NCI-H1694 treated with DMSO at 0.1 percent for 48 hours (cell line): ENCODE measurements at places on chromosomes 1 and 21.

- no peak for DNase-seq
Measured at GRCh38 chr1:152013664-152014237, 20.1 kb upstream of the S100A10 start.

DNA sequence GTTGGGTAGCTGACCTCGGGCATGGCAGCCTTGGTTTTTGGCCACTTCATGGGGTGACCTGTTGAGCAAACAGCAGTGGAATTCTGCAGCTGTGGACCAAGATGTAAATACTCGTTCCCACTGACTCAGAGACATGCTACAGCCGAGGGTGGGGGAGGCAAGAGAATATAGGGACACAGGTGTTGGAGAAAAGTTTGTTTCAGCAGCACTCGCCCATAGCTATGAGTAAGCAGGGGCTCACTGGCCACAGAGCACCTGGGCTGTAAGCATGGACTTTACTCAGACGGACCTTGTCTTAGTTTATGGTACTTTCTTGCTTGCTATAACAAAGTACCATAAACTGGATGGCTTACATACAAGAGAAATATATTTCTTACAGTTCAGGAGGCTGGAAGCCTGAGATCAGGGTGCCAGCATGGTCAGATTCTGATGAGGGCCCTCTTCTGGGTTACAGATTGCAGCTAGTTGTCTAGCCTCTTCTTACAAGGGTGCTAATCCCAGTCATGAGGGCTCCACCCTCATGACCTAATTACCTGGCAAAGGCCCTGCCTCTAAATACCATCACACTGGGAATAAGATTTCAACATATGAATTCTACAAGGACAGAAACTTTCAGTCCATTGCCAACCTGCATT is 437.2 kb upstream of the DAB1 start:
- DNase-seq, result no peak

GRCh38 chr1:200042552-200043335 is 15.2 kb downstream of the NR5A2 start:
- DNase-seq, result no peak

DNA sequence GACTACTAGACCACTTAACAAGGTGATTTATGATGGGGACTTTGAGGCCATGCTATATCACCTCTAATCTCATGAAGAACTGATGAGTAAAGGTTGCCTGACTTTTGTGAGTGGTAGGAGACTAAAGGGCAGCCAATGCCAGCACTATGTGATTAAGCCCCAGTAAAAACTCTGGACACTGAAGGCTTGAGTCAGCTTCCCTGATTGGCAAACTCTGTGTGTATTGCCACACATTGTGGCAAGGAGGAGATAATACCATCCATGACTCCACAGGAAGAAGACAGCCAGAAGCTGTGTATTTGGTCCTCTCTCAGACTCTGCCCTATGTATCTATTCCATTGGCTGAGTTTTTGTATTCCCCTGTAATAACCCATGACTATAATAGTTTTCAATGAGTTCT is 413.3 kb upstream of the ZRANB2 start:
- no peak for DNase-seq

GRCh38 chr1:5453347-5453746 is 538.9 kb downstream of the NPHP4 start:
- DNase-seq, result no peak

DNA sequence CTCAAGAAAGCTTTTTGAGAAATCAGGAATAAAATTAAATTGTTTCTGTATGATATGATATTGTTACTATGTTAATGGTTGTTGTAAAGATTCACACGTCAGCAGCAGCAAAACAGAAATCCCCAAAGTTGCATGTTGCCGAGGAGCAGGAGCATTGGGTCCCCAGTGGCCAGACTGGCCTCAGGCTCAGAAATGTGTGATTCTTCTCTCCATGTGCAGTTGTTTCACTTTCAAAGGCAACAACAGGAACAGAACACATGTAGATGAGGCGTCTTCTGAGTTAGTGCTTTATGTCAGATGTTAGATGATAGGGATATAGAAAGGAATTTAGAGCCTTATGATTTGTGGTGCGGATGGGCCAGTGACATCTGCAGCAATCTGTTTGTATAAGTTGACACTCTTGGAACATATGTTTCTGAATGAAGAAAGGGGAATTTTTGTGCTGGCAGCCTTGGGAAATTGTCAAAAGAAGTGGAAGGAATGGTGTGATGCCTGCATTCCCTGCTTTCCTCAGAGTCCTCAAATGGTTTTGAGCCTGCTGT is 2.1 kb upstream of the TTLL7 start:
- DNase-seq, result peak; percentile 14

- no peak for DNase-seq
Measured at GRCh38 chr1:210645582-210646257, 317.0 kb downstream of the HHAT start.

GRCh38 chr1:8970870-8971337 is 25.2 kb downstream of the CA6 start:
- no peak for DNase-seq

DNA sequence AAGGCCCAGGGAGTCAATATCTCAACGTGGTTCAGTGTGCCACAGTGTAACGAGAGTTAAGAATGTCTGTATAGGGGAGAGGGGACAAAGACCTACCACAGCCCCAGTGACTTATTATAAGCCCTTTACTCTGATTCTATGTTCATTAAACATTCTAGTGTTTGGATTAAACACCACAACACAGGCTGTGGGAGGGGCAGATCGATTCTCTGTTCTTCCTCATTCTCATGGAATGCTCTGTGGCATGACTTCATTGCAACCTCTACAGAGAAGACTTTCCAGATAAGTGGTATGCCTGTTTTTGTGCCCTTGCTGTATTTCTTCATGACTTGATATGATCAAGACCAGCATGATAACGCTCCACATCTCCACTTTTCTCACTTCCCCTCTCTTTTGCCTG is 39.0 kb upstream of the CD5L start:
- no peak for DNase-seq

- DNase-seq, result no peak
Measured at GRCh38 chr21:40658311-40658710, 188.6 kb downstream of the DSCAM start.

- DNase-seq, result no peak
Measured at GRCh38 chr1:29820401-29820800, 584.1 kb downstream of the PTPRU start.

DNA sequence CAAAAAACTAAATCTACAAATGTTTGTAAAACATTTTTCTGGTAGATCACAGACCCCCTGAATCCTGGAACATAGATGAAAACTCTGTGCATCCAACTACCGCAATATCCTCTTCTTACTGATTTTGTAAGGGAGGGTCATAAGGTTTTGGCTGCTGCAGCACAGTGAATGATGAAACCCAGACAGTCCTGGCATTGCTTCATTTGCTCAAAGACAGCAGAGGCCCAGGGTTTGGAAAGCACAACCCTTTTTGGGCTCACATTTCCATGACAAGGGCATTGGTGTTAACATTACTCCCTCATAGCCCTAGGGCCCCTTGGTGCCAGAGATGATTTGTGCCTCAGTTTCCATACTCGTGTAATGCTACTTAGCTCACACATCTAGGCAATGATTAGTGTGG is 51.2 kb downstream of the PLXNA2 start:
- no peak for DNase-seq

DNA sequence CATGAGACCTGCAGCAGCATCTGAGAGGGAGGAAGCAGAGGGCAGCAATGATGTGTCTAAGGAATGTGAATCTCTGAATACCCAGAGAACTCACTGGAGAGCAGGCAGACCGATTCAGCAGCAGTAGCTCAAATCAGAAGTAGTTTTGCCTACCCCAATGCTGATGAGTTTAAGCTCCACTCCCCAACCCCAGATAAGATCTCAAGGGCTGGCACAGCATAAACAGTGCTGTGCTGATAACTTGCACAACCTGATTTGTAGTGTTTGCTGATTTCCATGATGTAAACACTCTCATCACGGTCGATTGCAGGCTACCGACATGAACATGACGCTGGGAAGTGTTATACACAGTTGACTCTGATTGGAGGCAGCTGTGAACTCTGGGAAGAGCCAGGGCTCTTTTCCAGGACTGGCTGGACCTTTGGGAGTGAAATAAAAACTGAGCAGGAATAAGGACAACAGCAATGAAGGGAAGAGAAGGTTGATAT is 11.2 kb upstream of the HMGCS2 start:
- no peak for DNase-seq

GRCh38 chr1:213251972-213252371 is 200.9 kb downstream of the RPS6KC1 start:
- no peak for DNase-seq

GRCh38 chr1:159962176-159962575 is 8.1 kb upstream of the SLAMF9 start:
- DNase-seq, result no peak

GRCh38 chr1:217482356-217483102 is 148.4 kb downstream of the GPATCH2 start:
- no peak for DNase-seq

GRCh38 chr1:53438427-53439336 is 20.5 kb upstream of the DMRTB1 start:
- no peak for DNase-seq

DNA sequence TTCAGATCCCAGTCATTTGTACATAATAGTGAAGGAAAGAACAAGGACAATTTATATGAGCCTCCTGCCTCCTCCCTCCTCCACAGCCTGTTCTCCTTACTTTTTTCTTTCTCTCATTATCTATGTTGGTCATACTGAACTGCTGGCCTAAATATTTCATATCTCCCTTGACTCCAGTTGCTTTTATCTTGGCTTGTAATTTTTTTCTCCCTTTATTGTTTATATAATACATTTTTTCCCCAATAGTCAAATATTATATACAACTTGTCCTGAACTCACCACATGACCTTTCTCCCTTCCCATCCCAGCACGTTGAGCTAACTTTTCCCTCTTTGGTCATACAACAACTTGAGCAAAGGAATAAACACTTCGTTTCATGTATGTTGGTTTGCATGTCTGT is 752.1 kb downstream of the LTN1 start:
- DNase-seq, result no peak

- no peak for DNase-seq
Measured at GRCh38 chr1:153769221-153769620, 6.0 kb upstream of the SLC27A3 start.

DNA sequence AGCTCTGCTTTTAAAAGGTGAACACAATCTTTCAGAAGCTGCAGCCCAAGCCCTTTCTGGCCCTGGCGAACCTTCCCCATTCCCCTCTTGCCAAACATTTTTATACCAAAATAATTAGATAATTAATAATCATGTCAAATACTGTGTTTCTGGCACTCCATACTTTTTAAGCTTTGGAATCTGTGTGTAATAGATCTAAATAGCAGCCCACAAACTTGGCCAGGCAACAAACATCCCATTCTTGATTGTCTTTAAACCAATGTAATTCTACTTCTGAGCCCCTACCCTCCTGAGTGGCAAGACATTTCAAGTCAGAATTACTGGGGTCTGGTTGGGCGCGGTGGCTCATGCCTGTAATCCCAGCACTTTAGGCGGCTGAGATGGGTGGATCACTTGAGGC is 137.7 kb downstream of the NAV1 start:
- no peak for DNase-seq

- no peak for DNase-seq
Measured at GRCh38 chr1:67597336-67597735, 87.7 kb upstream of the GADD45A start.

- DNase-seq, result no peak
Measured at GRCh38 chr1:57866998-57867397, 443.1 kb upstream of the DAB1 start.

DNA sequence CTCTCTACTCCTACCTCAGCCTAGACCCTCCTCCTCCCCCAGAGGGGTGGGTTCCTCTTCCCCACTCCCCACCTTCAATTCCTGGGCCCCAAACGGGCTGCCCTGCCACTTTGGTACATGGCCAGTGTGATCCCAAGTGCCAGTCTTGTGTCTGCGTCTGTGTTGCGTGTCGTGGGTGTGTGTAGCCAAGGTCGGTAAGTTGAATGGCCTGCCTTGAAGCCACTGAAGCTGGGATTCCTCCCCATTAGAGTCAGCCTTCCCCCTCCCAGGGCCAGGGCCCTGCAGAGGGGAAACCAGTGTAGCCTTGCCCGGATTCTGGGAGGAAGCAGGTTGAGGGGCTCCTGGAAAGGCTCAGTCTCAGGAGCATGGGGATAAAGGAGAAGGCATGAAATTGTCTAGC is 21.6 kb upstream of the VPS13D start:
- no peak for DNase-seq

DNA sequence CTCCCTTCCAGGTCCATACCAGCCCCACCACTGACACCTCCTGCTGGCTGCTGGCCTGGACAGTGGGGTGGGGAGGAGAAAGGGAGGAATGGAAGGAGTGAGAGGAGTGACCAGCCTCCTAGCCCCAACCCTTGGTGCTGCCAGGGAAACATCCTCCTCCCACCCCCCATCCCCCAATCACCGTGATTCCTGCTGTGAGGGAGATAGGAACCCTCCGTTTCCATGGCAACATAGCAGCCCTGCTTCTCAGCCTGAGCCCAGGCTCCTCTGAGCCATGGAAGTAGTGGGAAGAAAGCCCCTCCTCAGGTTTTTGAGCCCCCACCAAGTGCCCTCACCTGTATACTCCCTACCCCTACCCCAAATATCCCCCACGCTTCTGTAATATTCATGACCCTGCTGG is 44.4 kb upstream of the SCMH1 start:
- DNase-seq, result no peak

GRCh38 chr1:19504796-19505692 is 19.7 kb upstream of the CAPZB start:
- no peak for DNase-seq

DNA sequence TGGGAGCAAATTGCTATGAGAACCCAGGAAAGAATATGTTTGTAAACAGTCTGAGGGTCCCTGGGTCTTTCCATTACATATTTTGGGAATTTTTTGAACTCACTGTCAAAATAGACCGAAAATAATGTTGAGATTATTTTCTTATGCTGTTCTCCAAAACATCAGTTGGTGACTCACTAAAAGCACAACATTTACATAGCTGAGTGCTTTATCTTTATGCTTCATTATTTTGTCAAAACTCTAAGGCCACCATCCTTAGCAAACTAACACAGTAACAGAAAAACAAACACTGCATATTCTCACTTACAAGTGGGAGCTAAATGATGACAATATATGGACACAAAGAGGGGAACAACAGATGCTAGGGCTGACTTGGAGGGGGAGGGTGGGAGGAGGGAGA is 459.3 kb downstream of the ADGRL2 start:
- peak; percentile 25 for DNase-seq

DNA sequence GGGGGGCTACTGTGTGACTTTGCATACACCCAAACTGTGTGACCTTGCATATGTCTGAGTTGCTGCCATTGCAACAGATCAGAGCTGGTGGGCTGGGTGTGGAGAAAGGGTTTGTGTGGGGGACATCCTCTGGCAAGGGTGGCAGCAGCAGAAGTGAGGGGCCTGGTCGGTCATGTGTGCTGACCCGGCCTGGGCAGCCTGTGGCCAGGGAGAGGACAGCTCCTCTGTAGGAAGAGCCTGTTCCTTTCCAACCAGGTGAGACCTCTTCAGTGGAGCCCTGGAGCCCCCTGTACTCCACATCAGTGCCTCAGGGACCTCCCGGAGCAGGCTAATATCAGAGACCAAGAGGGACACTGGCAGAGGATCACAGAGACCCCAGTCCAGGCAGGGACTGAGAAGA is 8.3 kb downstream of the PCSK9 start:
- no peak for DNase-seq

DNA sequence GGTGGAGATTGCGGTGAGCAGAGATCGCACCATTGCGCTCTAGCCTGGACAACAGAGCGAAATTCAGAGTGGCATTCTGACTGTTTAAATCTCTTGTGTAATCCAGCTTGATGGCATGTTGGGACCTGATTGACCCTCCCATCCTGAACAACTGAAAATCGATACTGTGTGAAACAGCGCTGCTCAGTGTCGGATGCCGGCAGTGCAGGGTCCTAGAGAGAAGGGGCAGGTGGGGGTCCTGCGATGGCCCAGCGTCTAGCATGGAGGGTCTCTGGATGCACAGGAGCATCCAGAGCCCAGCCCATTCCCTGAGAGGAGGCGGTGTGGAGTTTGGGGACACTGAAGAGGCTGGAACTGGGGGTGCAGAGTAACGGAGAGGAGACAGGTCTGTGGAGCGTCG is 15.8 kb downstream of the AGT start:
- no peak for DNase-seq
